ENCODE measurements at places on chromosomes 2 and 18.

GRCh38 chr2:105143467-105144151, 97.9 kb upstream of the GPR45 start:
- no peak for DNase-seq

GRCh38 chr2:188345426-188345825, 53.8 kb downstream of the GULP1 start:
- no peak for DNase-seq

DNA sequence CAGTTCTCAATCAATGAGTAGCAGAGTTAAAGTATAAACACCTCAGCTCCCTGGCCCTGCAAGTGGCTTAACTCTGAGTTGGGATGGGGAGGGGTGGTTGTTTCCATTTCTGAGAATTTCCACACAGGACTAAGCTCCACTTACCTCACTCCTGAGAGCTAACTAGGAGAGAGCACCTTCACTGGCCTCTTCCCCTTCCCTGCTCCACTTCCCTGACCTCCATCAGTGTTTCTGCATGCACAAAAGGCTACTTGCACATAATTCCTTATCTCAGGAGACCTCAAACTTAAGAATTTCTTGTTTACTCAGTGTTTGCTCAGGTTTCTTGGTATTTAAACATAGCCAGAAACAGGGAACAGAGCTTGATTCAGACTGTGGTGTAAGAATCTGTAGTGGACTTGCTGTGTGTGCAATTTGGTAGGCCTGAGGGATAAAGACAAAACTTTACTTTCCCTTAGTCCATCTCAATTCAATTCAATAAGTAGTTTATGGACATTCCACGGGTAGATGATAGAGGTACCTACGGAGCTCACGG, 97.2 kb downstream of the PID1 start:
- no peak for DNase-seq

- no peak for DNase-seq
Measured at GRCh38 chr2:200786826-200787225, 24.9 kb upstream of the BZW1 start.

- DNase-seq, result no peak
Measured at GRCh38 chr2:181998041-181998835, 12.6 kb downstream of the PPP1R1C start.

Data from stimulated activated naive CD4-positive, alpha-beta T cell treated with Interleukin-2 at 50 U/mL for 16 hours (primary cell).